ENCODE measurements at places on chromosomes 5 and 9.

DNA sequence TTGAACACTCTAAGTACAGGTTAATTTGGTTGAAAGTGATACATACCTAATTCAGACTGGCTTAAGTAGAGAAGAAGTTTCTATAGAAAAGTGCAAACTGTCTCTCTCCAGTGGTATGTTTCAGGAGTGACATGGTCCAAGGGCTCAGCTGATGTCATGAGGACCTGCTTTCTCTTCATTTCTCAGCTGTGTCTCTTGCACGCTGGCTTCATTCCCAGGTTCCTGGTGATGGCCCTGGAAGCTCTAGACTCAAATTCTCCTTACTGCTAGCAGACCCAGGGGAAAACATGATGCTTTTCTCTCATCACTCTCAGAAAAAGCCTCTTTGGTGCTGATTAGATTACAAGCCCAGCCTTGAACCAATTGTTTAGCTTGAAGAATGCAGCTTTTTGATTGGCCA is 211.9 kb upstream of the CLINT1 start:
- no peak for DNase-seq

DNA sequence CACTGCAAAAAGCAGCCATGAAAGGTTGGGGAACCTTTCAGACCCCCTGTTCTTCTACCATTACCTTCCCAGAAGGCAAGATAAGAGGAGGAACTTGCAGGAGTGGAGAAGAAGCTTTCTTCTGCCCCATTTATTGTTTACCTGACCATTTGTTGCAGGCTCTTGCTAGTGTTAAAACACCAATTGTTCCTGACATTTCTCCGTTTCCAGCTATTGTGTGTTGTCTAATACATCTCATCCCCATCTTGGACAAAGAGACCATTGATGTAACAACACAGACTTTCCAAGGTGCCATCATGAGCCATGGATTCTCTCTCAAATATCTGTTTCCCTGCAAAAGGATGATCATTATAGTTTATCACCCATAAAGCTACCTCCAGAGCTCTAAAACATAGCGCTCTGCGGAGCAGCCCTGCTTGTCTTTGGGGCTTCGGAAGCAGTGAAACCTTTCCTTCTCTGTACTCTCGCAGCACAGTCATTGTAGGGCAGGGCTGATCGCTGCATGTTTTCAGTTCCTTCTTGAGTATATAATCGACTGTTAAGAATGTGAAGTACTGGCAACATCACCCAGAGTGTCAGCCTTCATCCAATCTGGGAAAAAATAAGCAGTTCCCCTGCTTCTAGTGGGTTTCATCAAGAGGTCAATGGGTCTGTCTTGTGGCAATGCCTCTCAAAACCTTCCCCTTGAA is 680.0 kb downstream of the SEMA5A start:
- no peak for DNase-seq

- DNase-seq: no peak
These were observed 142.9 kb downstream of the TRIO start for GRCh38 chr5:14286007-14286406.

- no peak for DNase-seq
These were observed 44.9 kb upstream of the SHC3 start for GRCh38 chr9:89223396-89223977.

GRCh38 chr5:92969191-92969780 is 611.7 kb downstream of the NR2F1-AS1 start:
- DNase-seq: no peak

DNA sequence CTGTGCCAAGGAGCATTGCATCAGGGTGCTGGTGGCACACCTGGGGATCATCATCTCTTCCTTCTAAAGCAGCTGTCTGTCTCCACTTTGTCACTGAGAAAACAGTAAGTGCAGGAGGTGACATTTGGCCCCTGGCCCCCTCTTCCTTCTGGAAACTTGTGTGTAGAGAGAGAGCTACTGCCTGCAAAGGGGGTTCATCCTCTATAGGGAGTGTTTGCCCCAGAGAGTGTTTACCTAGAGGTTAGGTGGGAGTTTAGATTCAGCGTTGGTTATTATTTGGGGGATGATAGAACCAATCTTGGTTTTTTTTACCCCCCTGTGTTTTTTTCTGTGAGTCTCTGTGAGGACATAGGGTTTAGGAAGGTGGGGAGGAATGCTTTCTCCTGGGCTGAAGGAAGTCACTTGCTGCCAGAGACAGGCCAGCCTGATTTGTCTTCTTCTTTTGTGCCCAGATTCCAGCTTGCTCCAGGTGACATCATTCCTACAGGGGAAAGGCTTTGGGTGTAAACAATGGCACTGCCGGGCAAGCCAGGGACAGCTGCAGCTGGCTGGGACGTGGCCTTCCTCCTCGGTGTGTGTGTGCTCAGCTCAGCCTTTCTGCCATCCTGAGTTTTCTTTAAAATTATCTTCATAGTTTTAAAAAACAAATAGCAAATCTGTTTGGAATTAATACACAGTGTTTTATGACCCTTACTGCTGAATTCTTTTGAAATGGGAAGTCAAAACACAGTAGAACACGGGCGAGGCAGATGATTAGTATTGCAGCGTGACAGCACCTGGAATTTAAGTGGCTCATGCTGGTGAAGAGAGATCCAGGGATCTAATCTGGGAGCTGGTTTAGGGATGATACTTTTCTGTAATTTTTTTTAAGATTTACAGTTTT is 24.5 kb downstream of the PRRC2B start:
- DNase-seq: no peak

GRCh38 chr5:89320421-89321277 is 437.7 kb upstream of the MEF2C start:
- no peak for DNase-seq

GRCh38 chr5:179454356-179454755 is 96.0 kb upstream of the RUFY1 start:
- DNase-seq: no peak

- DNase-seq: no peak
These were observed 35.3 kb upstream of the NFIL3 start for GRCh38 chr9:91458906-91459305.

DNA sequence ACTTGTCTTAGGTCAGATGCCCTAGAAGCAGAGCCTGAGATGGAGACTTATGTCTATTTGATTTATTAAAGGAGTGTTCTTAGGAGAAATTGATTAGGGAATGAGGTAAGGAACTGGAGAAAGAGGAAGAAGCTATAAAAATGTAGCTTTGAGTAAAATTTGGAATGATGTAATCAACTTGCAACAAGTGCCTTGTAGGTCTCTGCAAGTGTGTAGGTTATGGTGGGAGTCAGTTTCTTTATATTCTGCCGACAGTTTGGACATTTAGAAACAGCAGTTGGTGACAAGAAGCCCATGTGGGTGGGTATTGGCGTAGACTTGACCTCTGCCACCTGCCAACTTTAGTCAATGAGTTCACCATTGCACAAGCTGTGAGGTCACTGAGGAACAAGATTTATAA is 986.5 kb downstream of the CDH18 start:
- no peak for DNase-seq

GRCh38 chr9:16258708-16259107 is 611.8 kb downstream of the BNC2 start:
- DNase-seq: no peak

- no peak for DNase-seq
These were observed 180.6 kb upstream of the PAPPA start for GRCh38 chr9:115972843-115973595.

DNA sequence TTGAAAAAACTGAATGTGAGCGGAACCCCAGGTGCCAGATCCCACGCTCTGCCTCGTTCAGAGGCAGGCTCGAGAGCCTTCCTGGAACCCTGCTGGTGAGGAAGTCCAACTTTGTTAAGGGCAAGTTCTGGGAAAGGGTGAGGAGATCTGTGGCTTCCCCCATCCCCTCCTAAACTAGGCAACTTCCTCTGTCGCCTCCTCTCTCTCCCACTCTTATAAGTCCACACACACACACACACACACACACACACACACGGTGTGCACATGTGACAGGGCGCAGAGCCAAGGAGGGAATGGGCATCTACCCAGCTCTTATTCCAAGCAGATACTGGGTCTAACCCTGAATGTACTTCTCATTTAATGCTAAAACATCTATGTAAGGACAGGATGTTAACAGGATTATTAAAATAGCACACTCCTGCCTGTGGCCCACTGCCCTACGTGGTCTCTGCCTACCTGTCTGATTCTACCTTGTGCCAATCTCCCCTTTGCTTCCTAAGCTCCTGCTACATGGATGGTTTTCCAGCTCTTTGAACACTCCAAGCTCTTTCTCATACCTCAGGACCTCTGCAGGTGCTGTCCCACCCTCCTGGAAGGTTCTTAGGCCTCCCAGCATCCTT is 72.4 kb upstream of the FBXW11 start:
- DNase-seq: no peak

DNA sequence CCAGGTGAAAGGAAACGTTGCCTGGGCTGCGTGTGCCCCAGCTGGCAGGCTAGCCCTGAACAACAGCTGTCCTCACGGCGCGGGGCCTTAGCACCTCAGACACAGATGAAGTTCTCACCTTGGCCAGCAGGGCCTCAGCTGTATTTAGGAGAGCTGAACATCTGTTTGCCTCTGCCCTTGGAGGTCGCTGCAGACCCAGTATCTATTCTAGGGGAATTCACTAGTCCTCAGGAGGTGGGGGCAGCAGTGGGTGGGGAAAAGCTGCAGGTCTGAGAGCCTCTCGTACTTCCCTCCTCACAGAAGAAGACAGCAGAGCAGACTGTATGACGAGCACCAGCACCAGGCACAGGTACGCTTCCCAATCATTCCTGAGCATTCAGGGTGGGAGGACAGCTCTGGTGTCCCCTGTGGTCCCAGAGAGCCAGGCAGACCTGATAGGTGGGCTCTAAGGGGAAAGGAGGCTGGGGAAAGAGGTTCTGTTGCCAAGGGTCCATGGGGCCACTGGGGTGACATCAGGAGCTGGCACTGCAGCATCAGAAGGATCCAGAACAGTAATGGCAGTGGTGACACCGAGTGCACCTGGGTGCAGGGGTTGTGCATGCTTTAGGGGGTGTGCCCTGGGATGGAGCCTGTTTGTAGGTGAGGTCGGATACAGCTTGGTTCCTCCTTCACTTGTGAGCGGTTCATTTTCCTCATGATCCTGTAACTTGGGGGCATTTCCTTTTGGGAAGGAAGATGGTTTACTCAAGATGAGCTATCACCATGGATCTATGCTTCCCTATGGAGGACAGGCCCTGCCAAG is 13.8 kb downstream of the CD74 start:
- DNase-seq: no peak

GRCh38 chr9:114551750-114552685 is 35.6 kb upstream of the ATP6V1G1 start:
- no peak for DNase-seq

GRCh38 chr5:32249668-32250067 is 63.1 kb downstream of the MTMR12 start:
- no peak for DNase-seq

Data from stimulated activated CD8-positive, alpha-beta memory T cell treated with anti-CD3 and anti-CD28 coated beads, Interleukin-12 subunit alpha, Interleukin-12 subunit beta, amount 100 ng/mL, for 1 hour (primary cell).